Pancreas (tissue), 10 donors: ENCODE measurements at places on chromosomes 13 and 19.
A peak's percentile ranks its signal among the peaks of the same experiment; 100 is the strongest.

DNA sequence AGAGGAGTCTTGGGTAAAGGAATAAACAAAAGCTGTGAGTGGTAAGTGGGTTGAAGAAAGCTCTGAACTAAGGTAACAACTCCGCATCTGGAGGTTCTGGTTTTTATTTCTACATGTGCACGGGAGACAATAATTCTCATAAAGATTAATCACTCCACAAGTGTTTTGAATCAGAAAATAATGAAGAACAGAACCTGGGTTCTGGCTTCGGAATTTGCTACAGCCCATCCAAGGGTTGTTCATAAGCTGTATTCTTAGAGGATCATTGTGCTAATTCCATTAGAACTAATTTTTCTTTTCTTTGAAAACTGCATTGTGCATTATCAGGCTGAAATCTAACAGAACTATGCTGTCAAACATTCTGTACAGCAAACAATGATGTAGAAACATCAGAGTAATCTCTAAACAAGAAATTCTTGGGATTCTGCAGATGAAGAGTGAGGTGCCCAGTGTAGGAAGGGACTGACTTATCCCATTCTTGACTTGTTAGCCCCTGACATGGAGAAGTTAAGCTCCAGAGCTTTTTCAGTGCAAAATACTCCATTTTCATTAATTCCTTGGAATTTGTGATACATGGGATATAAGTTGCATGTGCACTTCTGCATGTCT lies 368.2 kb downstream of the COG6 start:
- no peak for DNase-seq

DNA sequence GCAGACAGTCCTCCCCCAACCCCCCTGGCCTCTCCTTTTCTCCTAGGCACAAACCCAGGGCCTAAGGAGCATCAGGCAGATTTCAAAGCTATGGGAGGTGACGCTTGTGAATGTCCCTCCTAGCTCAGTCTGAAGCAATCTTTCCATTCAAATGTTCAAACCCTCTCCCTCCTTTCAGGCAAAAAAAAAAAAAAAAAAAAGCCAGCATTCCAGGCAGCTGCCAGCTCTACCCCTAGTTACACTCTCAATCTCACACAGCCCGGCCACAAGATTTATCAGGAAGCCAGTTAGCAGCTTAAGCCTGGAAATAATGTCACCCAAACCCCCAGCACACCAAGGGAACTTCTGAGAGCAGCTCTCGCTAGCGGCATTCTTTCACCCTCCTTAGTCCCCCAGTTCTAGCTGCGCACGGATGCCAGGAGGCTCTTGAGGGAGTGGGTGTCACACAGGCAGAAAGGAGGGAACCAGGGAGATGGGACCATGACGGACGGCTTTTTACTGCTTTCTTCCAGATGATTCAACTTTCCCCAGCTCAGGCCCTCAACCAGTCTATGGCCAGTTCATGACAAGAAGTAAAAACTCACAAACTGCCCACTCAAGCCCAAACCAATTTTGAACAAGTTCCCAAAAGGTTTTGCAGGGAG lies 6.3 kb downstream of the SH3GL1 start:
- DNase-seq, result no peak

GRCh38 chr13:21336609-21337349 lies 122.3 kb downstream of the ZDHHC20 start:
- no peak for DNase-seq

- DNase-seq, result no peak
These were observed 71.2 kb downstream of the SPACA7 start for GRCh38 chr13:112447306-112447705.

GRCh38 chr19:16470911-16471811 lies 609 bp downstream of the EPS15L1 start:
- peak; percentile 35 for DNase-seq
